ENCODE measurements at places on chromosomes 6 and 20. TPM values are rescaled to one million over a fixed set of nuclear protein-coding genes. Genes with fewer than 3 reads are reported as not detected.

The TASP1 gene
- polyA plus RNA-seq: 14.6 TPM

The OR2J3 gene
- polyA plus RNA-seq: not detected

The LRRC1 gene
- polyA plus RNA-seq: 30.7 TPM

The LINC00237 gene
- not detected for polyA plus RNA-seq

The SPACA1 gene
- polyA plus RNA-seq: 0.11 TPM
